ENCODE measurements at places on chromosomes 4 and X.

DNA sequence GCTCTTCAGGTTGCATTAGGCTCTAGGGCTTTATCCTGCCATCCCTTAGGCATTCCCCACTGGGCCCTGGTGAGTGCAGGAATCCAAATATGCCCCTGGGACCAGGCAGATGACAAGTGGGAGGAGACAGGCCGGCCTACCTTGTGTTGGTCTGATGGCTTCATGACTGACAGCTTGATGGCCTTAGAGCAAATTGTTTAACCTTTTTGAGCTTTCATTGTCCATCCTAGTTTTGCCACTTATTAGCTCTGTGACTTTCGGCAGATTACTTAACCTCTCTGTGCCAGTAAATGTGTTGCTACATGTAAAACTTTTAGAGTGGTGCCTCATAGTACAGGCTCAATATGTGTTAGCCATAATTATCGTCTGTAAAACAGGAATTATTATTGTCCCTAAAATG, 4.4 kb downstream of the KIT start:
- no peak for DNase-seq

DNA sequence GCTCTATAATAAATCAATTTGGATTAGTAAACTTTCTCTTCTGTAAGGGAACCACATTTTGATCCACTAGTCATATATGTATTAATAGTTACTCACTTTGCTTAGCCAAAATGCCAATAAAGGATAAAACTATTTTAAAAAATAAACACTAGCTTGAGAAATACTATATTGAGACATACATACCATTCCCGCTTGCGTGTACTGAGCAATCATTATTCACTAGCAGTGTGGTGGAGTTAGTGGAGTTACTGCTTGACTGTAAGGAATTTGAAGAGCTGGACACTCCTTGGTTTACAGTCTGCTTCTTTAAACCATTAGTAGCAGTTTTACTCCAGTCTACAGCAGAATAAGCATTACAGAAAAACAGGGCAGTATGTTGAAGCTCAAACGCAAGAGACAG, 10.8 kb upstream of the PHKA2 start:
- no peak for DNase-seq

- DNase-seq: no peak
Observed at GRCh38 chr4:119032921-119033685, 102.5 kb upstream of the MYOZ2 start.

DNA sequence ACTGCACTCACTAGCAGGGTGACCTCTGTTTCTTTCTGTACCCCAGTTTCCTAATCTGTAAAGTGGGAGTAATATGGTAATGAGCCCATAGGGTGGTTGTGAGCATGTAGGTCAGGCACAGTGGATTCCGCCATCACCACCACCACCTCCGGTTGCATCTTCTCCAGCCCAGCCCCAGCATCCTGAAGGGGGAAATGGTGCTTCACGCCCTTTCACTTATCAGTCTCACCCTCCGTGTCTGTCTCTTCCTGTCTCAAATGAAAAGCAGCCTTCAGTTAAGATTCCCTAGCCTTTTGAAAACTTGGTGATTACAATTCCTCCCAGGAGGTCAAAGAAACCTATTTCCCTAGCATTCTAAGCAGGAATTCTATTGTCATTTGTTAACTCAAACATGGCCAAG, 16.9 kb upstream of the XPNPEP2 start:
- DNase-seq: no peak

- no peak for DNase-seq
Observed at GRCh38 chrX:97806238-97806637, 922.5 kb downstream of the RPA4 start.

DNA sequence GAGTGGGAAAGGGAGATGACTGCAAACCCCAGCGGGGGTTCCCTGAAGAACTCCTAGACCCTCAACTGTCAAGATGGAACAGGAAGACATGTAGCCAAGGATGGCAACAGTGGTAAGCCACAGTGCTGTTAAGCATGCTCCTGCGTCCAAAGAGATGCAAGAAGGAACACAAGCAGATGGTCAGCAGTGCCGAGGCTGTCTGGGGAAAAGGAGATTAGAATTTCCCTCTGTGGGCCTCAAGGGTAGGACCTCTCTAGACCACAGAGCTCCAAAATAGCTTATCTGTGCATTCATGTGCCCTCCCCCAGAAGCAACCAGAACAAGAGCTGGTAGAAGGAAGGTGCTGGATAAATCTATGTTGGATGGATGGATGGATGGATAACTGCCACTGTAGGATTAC, 82.0 kb upstream of the CPEB2 start:
- no peak for DNase-seq

Data from NCI-H1930 (cell line).